ENCODE measurements at places on chromosomes 12 and 14.
A peak's percentile ranks its signal among the peaks of the same experiment; 100 is the strongest.

- no peak for DNase-seq
Measured at GRCh38 chr14:68644101-68644500, 148.8 kb downstream of the ZFP36L1 start.

DNA sequence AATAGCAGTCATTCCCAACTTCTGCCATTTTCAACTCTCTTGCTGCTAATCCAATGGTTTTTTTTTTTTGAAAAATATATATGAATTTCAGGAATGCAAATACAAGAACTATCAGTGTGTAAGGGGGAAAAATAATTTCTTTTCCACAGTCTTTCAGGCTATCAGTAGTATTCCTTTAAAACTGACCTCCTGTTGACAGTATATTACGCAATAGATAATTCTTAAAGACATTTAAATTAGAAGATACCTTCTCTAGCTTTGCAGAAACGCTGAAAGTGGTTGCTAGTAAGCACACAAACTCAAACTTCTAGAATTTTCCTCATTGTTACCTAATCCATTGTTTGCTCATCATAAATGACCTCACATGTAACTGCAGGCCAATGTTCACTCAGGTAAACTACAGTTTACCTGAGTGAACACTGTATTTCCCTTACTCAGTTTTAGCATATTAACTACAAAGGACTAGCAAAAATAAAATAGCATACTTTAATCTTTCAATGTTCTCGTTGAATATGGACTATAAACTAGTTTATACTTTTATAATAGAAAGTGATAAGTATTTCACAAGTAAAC, at the start of gene C12orf50:
TSS of gene C12orf50 (minus strand) at position 309 of the 573 bp plus-strand sequence. CDS start 2,439 bp downstream, outside the sequence.
- DNase-seq: no peak

DNA sequence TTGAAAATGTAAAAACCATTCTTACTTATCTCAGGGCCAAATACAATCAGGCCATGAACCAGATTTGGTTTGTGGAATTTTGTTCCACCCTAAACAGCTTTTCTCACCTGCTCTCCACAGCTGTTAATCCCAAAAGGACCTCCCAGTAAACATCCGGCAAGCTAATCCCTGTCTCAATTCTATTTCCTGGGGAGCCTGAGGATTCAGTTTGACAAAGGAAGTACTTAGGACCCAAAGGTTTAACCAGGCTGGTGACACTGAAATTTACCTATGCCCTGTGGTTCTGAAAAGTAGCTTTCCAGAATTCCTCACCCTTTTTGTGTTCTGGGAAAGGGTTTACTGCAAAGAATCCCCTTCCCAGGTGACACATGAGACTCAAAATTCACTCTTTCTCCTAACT, 15.0 kb downstream of the CAPZA3 start:
- DNase-seq: no peak

GRCh38 chr12:124509676-124510300, 57.6 kb downstream of the NCOR2 start:
- peak; percentile 96 for DNase-seq

- no peak for DNase-seq
Measured at GRCh38 chr12:94286583-94287244, 138.3 kb downstream of the PLXNC1 start.

GRCh38 chr12:68557011-68557730, 53.5 kb upstream of the RAP1B start:
- peak; percentile 53 for DNase-seq

DNA sequence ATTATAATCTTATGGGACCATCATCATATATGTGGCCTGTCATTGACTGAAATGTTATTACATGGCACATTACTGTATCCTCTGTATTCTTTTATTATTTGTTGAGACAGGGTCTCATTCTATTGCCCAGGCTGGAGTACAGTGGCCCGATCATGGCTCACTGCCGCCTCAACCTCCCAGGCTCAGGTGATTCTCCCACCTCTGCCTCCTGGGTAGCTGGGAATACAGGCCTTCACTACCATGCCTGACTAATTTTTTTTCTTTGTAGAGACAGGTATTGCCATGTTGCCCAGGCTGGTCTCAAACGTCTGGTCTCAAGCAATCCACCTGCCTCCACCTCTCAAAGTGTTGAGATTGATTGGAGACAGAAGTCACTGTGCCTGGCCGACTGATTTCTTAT, 153.2 kb downstream of the RASSF9 start:
- no peak for DNase-seq

- no peak for DNase-seq
Measured at GRCh38 chr12:71585218-71585617, 78.4 kb downstream of the ZFC3H1 start.

- no peak for DNase-seq
Measured at GRCh38 chr14:58832095-58832521, 194.3 kb downstream of the DACT1 start.

DNA sequence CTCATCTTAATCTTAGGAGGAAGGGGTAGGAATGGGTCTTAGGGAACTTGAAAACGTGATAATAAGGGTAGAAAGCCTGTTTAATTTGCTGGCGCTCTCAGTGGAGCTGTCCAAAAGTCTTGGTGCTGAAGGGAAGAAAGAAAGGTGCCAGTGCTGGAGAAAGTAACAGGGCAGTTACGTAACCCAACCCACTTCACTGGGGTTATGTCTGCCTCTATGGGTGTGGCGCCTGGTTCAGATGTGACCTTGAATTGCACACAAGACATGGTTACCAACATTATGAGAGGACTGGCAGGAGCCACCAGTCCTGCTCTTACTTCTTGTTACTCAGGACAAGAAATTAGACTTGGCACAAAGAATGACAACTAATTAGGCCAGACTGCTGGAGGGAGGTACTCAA, 18.6 kb upstream of the GPATCH2L start:
- DNase-seq: peak; percentile 51

GRCh38 chr14:36454599-36455240, 65.3 kb downstream of the NKX2-1 start:
- DNase-seq: no peak

DNA sequence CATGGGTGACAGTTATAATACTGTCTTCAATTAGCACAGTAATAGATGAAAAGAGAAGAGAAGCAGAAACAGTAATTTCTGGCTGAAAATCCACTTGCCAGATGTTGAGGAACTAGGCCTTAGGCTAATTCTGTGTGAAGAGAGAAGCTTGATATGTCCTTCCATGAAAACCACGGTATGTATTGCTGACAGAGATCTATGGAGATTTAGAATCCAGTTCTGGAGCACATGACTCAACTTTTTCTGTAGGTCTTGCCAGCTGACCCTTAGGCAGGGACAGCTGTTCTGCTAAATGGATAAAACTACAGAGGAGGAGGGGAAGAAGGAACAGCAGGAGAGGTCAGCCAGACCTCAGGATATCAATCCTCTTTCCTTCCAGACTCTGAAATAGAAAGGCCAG, 211.5 kb downstream of the PRKD1 start:
- DNase-seq: peak; percentile 25

- DNase-seq: peak; percentile 35
Measured at GRCh38 chr14:52563120-52563519, 10.5 kb downstream of the GPR137C start.

- DNase-seq: peak; percentile 92
Measured at GRCh38 chr12:124545508-124546418, 21.6 kb downstream of the NCOR2 start.

GRCh38 chr12:66335746-66336145, 33.5 kb downstream of the HELB start:
- no peak for DNase-seq

DNA sequence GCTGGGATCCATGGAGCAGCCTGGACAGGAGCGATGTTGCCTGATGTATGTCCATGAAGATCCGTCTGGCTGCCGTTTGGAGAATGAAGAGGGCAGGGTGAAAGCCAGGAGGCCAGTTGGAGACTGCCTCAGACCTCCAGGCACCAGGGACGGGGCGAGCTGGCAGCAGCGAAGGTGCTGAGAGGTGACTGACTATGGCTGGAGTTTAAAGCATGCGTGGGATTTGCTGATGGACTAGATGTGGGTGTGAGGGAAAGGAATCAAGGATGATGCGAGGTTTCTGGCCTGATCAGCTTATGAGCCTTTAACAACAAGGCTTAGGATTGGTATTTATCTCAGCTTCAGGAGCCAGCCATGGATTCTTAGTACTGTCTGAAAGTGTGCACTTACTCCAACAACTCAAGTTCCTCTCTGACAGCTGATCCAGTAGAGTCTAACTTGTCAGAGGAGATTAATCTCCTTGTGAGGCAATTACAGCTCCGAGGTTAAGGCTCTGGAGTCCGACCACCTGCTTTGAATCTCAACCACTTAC, 49.4 kb downstream of the DYNC1H1 start:
- no peak for DNase-seq

DNA sequence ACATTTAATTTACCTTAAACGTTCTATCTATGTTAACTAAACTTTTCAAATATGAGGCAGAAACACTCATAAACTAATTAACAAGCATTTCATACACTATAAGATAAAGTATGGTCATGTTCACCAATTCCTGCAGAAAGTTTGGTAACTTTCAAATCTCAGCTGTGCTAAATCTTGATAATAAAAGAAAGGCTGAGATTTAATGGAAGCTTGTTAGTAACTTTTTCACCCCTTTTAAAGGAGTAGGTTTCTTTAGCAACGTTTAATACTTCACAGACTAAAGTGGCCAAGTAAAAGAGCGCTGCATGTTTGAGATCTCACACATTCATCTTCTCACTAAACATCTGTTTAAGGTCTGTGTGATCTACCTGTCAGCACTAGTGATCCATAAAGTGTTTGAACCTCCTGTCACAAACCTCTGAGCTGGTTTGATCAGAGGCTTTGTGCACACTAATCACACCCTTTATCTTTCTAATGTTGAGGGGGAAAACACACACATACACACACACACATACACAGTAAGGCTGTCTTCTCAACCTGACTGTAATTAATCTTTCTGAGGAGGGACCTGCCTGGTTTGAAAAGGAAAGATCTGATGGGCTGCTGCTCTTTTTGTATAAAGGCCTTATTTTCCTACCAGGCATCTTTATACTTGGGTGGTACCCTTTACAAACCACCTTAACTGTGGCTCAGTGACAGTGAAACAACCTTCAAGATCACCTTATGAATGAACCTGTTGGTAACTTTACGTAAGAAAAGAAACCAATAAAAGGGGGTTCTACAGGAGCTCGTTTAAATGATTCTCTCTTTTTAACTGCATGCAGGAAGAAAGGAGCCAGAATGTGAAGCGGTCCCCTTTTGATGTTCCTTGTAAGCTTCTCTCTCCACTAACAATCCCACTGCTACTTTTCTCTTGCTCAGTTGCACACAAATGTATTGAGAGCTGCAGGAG, 244.2 kb downstream of the SOX5 start:
- no peak for DNase-seq

- peak; percentile 52 for DNase-seq
Measured at GRCh38 chr12:1204581-1205121, 213.6 kb downstream of the ERC1 start.

DNA sequence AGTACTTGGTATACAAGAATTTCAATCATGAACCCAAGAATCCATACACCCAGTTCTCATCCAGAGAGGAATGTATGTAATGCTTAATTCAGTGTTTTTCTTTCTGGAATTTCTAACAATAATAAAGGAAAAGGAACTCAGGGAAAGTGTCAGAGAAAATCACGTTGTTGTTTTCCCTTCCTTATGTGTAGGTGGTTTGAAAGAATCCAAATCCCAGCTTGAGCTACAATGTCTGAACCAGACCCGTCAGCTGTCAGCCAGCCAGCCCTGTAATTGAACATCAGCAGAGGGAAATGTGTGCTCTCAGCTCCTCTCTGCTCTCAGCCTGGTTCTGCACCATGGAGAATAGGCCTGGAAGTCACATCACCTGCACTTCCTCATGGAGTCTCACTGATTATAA, 126.5 kb downstream of the TMEM30B start:
- no peak for DNase-seq

DNA sequence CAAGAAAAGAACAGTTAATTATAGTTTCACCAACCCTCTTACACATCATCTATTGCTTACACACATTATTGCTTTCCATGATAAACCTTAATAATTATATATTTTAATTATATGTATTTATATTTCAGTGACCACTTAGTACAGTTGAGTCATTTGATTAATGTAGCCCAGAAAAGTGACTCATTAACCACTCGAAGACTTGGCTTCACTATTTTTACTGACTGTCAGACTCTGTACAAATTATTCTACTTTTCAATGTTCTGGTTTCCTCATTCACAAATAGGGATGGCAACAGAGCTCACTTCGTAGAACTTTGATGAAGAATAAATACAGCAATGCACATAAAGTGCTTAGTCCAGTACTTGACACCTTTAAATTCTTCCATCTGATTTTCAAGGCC, 98.3 kb downstream of the CFAP54 start:
- DNase-seq: no peak

GRCh38 chr12:126998031-126998430, 1268.9 kb upstream of the TMEM132C start:
- no peak for DNase-seq

DNA sequence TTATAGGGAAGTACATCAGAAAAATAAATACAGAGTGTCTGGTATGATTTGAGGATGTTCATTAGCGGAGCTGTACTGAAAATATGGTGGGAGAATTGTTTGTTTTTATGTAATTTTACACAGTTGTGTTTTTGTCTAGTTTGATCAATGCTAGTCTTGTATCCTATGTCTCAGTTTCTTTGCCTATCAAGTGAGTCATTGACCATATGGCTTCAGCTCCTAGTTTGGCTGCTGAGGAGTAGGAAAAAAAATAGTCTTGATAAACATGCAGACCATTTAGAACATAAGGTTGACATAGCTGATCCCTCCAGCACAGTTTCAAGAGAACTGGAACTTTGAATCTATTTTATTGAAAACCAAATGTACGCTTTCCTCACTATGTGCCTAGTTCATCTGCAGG, 1292.1 kb upstream of the FLRT2 start:
- peak; percentile 13 for DNase-seq

GRCh38 chr14:100076606-100077005, 11.4 kb downstream of the EVL start:
- peak; percentile 99 for DNase-seq

GRCh38 chr12:6635375-6635855, 344 bp downstream of the LPAR5 start:
- DNase-seq: no peak

DNA sequence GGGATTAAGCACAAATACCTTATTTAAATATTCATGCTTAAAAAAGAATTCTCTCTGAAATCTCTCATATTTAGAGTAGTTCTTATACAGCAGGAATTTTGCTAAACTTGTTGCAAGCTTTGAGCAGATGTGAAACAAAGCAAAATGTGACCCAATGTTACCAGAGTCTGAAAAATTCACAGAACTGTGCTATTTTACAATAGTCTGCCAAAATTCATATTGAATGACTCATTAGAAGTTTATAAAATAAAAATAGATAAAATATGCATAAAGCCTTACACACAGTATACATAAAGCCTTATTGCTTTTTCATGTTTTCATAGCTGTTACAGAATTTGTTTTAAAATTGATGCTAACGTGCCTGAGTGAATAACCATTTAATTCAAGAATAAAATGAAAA, 17.8 kb upstream of the RHOJ start:
- DNase-seq: peak; percentile 8

- no peak for DNase-seq
Measured at GRCh38 chr14:54577494-54577893, 10.6 kb downstream of the SAMD4A start.

DNA sequence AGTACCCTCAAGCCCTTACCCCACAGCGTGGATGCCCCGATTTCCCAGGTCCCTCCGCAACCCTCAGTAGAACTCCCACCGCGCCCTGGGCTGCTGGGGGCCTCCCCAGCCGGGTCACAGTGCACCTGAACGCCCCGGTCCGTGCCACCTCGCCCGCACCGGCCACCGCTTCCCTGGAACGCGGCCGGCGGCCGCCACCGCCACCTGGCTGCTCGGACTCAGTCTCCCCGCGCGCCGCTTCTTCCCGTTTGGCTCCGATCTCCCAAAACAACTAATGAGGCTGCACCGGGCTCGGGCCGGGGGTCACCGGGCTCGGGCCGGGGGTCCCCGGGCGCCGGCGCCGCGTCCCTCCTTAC, 1.0 kb downstream of the ITPK1 start:
- no peak for DNase-seq

GRCh38 chr12:68391937-68392336, 59.8 kb upstream of the MDM1 start:
- DNase-seq: no peak
